ENCODE measurements at places on chromosomes 7 and 10.

DNA sequence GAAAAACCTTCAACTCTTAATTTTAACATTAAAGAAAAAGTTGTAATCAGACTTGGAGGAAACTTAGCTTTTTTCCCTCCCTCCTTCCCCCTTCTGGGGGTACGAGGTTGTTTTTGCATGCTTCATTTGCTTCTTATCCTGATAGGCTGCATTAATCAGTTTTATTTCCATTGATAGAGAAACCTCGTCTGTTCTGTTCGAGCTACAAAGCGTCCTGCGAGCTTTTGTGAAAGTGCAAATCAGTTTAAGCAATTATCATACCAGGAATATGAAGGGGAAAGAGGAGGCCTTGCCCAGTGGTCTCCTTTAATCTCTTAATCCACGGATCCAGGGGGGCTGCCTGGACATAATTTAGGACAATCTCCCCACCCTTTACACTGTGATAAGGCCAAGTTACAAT is 7.5 kb downstream of the EMX2 start:
- no peak for DNase-seq

DNA sequence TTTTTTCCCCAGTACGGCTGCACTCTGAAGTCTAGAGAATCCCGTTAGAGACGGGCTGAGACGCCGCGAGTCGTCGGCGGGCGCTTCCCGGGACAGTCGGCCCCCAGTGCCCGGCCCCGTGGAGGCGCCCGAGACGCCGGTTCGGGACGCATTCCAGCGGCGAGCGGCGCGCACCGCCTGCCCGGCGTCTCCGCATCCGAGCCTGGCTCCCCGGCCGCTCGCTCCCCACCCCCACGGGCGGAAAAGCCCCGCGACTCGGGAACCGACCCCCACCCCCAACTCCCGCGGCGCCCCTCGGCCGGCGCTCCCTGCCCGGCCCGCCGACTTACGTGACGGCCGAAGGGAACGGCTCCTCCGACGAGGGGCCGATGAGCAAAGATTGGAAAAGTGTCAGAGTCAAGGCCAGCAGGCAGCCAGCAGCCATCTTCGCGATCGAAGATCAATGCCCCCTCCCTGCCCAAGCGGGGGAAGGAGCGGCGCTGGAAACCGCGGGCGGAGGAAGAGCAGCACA is 486 bp downstream of the CACNA2D1 start:
- DNase-seq, result no peak

DNA sequence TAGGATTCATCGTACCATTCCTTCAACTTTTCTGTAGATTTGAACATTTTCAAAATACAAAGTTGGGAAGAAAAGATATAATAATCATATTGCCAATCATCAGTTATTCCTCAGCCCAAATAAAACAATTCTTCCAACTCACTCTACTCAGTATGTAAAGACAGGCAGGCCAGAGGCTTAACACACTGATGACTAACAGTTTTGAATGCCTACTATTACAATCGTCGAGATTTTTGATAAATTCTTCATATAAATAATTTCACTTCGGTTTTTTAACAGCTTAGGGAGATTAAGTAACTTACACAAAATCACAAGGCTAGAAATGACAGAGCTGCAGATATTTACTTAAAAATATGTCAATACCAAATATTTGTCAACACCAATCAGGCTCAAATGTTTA is 17.6 kb downstream of the CYTH3 start:
- no peak for DNase-seq

DNA sequence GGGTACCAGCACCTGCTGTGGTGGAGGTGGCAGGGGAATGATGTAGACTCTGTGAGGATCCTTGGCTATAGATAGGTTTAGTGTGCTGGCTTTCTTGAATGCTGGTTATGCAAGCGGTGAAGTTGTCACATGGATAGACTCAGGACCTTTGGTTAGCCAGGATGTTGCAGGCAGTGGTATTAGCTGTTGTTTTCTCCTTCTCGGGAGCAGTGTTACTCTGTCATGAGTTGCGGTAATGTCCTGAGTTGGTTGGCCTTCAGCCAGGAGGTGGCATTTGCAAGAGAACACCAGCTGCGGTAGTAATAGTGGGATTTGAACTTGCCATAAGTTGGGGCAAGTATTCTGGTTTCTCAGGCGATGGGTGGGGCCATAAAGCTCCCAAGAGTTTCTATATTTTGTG is 10.8 kb downstream of the AGK start:
- DNase-seq, result no peak

- DNase-seq, result no peak
Observed at GRCh38 chr7:39272111-39272510, 294.1 kb upstream of the YAE1 start.

DNA sequence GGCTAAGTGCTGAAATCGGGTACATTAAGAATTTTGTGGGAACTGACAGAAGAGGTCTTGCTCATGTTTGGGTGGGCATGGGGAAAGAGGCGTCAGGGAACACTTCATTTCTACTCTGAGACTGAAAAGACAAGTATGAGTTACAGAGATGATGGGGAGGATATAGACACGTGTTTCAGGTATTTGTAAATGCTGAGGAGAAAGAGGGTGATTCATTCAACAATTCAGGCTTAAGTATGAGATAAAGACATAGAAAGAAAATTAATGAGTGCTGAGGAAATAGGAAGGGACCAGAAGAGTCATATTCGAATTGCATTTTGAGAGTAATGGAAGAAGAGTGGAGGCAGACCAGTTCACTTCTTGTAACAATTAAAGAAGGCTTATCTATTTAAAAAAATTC is 143.6 kb downstream of the HBP1 start:
- no peak for DNase-seq

DNA sequence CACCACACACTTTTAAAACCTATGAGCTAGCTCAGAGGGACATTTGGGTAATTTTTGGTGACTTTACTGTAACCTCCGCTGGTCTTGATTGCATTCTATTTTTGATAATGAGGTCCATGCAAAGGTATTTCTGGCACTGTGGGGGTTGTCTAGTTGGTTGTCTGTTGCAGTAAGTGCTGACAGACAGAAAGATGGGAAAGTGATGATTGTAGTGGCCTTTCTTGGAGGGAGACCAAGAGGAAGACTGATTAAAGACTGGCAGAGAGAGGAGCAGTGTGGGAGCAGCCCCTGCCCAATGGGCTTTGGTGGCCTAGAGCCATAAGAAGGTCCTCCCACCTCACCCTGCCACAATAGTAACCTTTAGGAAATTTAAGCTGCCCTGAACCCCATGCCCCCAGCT is 173.4 kb upstream of the CTBP2 start:
- DNase-seq, result no peak

- DNase-seq, result no peak
Observed at GRCh38 chr10:101062232-101063049, 652 bp downstream of the KAZALD1 start.

- DNase-seq, result no peak
Observed at GRCh38 chr7:68440866-68441265, 1157.4 kb upstream of the AUTS2 start.

DNA sequence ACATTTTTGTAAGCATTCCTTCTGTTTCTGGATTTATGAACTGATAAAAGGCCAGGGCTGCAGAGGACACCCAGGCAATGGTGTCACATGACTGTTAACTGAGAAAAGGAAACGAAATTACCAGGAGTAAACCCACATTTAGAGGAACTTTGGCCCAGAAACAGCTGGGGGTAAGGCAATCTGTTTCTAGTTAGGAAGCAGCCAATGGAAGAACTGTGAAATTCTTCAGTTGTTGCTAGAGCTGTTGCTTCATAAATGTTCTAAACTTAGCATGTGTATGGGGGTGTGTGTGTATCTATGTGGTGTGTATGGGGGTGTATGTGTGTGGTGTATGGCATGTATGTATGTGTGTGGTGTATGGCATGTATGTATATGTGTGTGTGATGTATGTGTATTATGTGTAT is 11.8 kb upstream of the PDCD4 start:
- DNase-seq, result no peak

DNA sequence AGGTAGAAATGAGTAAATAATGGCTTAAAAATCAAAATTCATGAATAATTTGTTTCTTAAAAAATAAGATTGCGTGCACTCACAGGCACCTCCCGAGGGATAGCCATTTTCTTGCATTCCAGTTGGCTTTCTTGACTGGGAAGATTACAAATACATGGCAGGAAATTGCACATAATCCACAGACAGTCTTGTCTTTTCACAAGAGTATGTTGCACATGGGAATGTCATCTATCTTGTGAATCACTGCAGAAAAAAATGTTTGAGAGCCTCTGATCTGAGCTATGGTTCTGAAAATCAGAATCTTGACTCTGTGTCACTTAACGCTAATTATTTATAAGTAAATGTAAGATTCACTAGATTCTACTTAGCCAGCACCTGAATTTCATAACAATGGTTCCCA is 74.1 kb upstream of the PRKG1 start:
- DNase-seq, result no peak

GRCh38 chr10:85137253-85137652 is 808.9 kb downstream of the CCSER2 start:
- no peak for DNase-seq

DNA sequence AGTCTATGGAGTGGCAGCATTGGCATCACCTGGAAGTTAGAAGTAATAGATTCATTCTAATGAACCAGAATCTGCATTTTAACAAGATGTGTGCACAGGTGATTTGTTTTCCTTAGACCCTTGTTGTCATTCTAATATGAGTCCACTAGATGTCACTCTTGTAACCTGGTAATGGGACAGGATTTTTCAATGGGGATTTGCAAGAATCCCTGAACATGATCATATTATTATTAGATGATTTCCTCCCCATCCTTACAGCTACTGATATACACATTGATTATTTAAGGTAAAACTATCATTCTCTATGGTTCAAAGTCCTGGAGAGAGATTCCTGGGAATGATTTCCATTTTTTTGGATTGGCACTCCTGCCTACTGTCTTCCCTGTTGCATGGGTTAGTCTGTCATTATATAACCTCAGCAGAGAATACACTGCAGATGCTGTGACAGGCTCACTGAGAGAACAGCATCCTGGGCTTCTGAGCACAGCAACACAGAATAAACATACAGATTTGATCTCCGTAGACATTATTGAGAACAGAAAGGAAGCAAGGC is 194.9 kb downstream of the SUGCT start:
- DNase-seq, result no peak

DNA sequence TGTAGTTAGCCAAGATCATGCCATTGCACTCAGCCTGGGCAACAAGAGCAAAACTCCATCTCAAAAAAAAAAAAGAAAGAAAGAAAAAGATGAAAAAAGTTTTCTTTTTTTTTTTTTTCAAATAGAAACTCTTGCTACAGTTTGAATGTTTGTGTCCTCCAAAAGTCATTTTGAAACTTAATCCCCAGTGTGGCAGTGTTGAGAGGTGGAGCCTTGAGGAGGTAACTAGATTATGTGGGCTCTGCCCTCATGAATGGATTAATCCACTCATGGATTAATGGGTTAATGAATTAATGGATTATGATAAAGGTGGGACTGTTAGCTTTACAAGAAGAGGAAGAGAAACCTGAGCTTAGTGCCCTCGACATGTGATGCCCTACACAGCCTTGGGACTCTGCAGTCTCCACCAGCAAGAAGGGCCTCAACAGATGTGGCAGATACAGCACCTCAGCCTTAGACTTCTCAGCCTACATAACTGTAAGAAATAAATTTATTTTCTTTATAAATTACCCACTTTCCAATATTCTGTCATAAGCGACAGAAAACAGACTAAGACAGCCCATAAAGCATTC is 25.1 kb downstream of the CPEB3 start:
- no peak for DNase-seq

DNA sequence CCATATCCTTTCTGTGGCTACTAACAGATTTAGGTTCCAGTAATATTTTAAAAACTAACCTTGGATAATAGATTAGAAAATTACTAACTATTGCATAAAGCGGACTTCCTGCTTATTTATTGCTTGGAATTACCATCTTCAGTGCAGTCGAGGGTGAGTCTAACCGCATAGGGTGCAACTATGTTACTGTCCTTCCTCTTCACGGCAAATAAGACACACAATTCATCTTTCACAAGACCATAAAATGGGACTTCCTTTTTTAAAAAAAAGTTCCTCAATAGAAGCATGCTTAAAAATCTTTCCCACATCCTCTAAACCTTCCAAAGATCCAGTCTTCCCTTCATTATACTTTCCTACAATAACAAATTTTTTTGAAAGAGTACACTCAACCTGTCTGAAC is 2.1 kb downstream of the SLC25A40 start:
- DNase-seq, result no peak

DNA sequence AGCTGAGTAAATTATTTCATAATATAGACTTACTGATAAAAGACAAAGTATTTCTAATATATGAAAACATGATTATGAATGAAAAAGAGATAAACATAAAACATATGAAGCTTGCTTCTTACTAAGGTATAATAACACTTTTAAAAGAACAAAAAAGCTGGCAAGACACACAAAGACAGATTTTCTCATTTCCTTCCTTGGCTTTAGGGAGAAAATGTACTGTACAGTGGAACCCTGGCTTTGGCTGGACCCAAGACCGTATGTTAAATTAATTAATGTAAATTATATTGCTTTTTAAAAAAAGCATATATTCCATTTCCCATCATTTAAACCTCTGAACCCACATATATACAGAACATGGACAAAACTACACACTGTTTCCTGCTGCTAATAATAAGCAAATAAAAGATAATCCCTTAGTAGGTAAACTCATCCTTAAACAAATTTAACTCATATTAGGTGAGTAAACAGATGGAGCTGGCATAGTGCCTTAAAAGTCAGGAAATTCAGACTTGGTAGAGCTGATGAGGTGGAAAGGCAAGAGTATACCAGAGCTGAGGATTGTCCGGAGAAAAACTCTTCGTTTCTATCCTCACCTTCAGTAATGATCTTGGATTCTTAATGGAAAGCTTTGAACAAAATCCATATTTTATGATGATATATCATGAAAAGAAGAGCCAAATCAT is 1016.4 kb upstream of the KCND2 start:
- no peak for DNase-seq

- DNase-seq, result no peak
Observed at GRCh38 chr10:127497685-127498084, 51.4 kb upstream of the NPS start.

GRCh38 chr7:116968631-116969030 is 15.3 kb downstream of the ST7 start:
- no peak for DNase-seq

- no peak for DNase-seq
Observed at GRCh38 chr7:94782777-94783176, 124.6 kb upstream of the PPP1R9A start.

DNA sequence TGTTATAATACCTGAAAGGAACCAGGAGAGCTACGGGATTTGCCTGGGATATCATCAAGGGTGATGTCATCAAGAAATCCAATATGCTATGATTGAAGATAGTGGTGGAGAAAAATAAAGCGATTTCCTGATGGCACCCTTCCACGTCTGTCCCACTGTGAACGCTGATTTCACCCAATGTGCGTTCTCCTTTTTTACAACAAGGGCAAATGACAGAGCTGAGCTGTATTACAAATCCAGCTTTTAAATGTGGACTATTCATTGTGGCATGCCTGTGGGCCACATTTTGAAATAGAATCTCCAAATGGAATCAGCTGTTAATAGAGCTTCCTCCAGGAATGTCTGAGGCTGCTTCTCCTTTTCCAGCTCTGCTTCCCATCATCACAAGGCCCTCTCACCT is 23.3 kb downstream of the SLC13A4 start:
- no peak for DNase-seq

DNA sequence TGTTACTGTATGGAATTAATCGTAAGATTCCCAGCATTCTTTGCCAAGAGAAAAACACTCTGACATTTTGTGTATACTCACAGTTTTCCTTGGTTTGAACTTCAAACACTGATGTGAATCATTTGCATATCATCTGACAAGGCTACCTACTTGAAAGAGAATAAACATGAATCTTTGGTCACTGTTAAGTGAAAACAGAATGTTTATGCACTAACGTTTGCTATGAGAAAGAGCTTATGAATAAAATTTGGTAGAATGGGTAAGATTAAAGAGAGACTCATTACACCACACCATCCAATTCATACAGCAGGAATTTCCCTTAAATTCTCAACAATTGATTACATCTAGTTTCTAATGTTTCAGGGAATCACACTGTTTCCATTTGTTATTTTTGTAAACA is 46.6 kb downstream of the MACC1 start:
- DNase-seq, result no peak

Data from NCI-H1417 treated with DMSO at 0.1 percent for 48 hours (cell line).